ENCODE measurements at places on chromosomes 12 and 14.

- no peak for DNase-seq
Measured at GRCh38 chr14:99233222-99234035, 38.6 kb downstream of the BCL11B start.

GRCh38 chr12:110015132-110015531 lies 15.9 kb downstream of the ANKRD13A start:
- DNase-seq: no peak

DNA sequence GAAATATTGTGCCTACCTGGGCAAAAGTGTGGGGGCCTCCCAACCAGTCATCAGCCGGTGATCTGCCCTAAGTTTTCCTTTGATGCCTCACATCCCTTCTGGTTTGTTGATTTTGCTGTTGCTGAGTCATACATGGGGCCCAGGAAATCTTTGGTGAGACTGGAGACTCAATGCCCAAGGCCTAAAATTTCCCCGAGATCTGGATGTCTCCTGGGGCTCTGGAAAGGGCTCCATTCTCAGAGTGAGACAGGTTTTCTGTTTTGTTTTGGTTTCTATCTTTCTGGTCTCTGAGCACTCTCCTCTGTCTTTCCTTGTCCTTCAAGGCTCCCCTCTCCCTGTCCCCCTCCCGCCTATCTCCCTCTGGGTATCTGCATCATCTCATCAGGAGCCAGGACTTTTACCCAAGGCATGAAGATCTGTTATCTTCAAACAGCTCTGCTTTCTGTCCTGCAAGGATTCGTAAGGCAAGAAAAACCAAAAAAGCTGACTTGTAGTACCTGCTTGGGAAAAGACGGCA lies 152.8 kb upstream of the MAX start:
- DNase-seq: no peak

- no peak for DNase-seq
Measured at GRCh38 chr12:75323663-75324062, 6.5 kb downstream of the CAPS2 start.

- no peak for DNase-seq
Measured at GRCh38 chr14:59454139-59454538, 11.0 kb downstream of the GPR135 start.
